ENCODE measurements at places on chromosomes 11 and 22.
A peak's percentile ranks its signal among the peaks of the same experiment; 100 is the strongest.

DNA sequence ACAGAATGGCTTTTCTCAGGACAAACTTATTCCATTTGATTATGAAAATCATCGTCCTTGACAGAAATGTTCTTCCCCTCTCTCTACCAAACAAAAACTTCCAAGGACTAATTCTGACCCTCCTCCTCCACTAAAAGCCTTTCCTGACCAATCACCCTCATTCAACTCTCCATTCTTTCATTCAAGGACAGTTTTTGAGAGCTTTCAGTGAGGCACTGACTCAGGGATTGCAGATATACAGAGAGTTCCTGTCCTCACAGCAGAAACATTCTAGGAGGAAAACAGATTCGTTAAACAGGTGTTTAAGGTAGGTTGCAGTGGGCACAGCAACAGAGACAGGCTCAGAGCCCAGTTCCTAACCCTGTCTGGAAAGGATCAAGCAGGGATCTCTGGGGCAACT, 41.5 kb downstream of the OR4D9 start:
- no peak for DNase-seq

DNA sequence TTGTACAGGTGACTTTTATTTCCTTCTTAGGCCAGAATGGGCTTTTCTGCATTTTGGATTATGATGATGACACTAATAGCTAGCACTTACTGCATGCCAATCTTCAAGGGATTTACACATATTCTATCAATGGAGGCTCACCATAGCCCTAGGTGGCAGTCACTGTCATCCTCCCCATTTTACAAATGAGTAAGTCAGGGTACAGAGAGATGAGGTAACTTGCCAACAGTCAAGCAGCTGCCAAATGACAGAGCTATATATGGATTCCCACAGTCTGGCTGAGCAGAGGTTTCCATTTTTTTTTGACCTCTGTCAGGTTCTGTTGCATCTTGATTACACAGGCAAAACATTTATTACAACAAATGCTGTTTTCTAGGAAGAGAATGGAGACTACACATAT, 23.8 kb upstream of the C11orf96 start:
- no peak for DNase-seq

- DNase-seq: no peak
Measured at GRCh38 chr11:27210531-27210930, 152.5 kb downstream of the CCDC34 start.

GRCh38 chr11:123450623-123451022, 20.6 kb downstream of the GRAMD1B start:
- no peak for DNase-seq

GRCh38 chr11:64101461-64101860, 64.5 kb downstream of the MACROD1 start:
- DNase-seq: no peak

- no peak for DNase-seq
Measured at GRCh38 chr11:73551677-73552076, 46.2 kb downstream of the FAM168A start.

DNA sequence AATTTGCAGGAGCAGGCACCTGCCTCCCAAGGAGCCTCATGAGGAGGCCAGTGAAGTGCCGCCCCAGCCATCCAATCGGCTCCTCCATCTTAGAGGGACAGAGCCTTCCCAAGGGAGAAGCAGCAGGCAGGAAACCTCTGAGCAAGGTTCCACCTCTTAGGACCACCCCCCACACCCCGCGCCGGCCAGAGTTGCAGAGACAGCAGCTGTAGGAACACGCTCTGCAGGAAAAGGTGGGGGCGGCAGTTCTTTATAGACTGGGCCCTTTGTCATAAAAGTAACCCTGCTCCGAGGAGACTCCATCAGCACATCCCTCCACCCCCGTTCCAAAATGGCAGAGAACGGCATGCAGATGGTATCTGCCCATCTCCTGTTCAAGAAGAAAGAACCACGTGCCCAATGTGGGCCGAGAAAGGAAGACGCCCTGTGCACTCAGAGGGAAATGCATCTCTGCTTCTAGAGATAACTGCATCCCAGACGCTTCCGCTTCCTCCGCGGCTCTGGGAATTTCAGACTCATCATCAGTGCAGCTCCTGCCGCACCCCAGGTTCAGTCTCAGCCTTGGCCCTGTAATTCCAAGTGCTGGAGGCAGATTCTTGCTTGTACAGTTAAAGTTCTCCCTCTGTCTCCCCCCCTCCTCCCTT, 98.5 kb downstream of the SPATA19 start:
- DNase-seq: no peak

- DNase-seq: no peak
Measured at GRCh38 chr22:38745676-38746460, 9.9 kb downstream of the SUN2 start.

GRCh38 chr11:67267188-67268080, 1.2 kb downstream of the GRK2 start:
- no peak for DNase-seq

DNA sequence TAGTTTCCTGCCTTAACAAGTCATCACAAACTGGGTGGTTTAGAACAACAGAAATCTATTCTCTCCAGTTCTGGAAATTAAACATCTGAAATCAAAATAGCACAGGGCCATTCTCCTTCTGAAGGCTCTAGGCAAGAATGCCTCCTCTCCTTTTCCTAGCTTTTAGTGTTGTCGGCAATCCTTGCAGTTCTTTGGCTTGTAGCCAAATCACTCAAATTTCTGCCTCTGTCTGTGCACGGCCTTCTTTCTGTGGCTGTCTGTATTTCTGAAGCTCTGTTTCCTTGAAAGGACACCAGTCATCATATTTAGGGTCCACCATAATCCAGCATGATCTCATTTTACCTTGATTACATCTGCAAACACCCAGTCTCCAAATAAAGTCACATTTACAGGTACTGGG, 795.5 kb downstream of the METTL15 start:
- DNase-seq: no peak

GRCh38 chr11:94181943-94182342, 53.3 kb downstream of the PANX1 start:
- no peak for DNase-seq

- DNase-seq: no peak
Measured at GRCh38 chr22:36818010-36818642, 1.3 kb upstream of the PVALB start.

GRCh38 chr11:9691865-9692264, 28.0 kb downstream of the SWAP70 start:
- peak; percentile 66 for DNase-seq

- DNase-seq: no peak
Measured at GRCh38 chr11:18677560-18677959, 21.0 kb upstream of the TMEM86A start.

- DNase-seq: no peak
Measured at GRCh38 chr11:84648471-84648870, 978.7 kb downstream of the DLG2 start.

GRCh38 chr22:37205046-37205445, 7.2 kb downstream of the SSTR3 start:
- DNase-seq: no peak

DNA sequence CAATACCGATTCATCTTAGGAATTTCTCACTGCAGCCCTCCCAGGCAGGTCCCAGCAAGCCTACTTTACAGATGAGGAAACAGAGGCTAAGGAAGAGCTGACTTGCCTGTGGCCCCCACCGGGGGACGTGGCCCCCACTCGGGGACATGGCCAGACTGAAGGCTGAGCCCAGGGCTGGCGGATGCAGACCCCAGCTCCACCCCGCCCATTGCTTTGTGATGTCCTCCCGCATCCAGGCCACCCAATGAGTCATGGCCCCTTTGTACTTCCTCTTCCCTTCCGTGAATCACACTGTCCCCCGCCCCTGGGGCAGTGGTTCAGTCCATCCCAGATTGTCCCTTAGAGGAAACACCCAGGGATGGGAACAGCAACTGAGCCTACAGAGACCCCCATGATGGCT, 116.0 kb upstream of the ANO1 start:
- DNase-seq: peak; percentile 35

- peak; percentile 21 for DNase-seq
Measured at GRCh38 chr11:32118025-32118974, 27.4 kb downstream of the RCN1 start.

DNA sequence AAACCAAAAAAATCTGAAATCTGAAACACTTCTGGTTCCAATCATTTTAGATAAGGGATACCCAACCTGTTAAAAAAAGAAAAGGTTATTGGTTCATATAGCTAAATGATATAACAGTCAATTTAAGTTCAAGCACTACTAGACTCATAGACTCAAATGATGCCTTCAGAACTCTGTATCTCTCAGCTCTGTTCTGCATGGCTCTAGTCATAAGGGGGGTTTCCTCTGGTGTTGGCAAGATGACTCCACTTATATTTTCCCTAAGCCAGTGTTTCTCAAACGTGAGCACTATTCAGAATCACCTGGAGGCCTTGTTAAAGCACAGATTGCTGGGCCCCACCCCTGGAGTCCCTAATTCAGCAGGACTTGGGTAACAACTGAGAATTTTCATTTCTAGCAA, 11.5 kb upstream of the RRAS2 start:
- no peak for DNase-seq

DNA sequence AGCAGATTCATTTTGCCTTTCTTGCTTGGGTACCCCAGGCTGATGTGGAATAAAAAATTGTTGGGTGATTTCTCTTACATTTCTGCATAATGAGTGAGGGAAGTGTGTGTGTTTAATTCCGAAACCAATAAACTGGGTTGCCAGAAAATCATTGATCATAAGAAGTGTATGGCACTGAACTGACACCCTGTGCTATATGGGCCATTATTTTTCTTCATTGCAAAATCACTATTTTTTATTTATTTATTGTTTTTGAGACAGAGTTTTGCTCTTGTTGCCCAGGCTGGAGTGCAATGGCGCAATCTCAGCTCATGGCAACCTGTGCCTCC, 14.6 kb upstream of the HIKESHI start:
- DNase-seq: no peak

DNA sequence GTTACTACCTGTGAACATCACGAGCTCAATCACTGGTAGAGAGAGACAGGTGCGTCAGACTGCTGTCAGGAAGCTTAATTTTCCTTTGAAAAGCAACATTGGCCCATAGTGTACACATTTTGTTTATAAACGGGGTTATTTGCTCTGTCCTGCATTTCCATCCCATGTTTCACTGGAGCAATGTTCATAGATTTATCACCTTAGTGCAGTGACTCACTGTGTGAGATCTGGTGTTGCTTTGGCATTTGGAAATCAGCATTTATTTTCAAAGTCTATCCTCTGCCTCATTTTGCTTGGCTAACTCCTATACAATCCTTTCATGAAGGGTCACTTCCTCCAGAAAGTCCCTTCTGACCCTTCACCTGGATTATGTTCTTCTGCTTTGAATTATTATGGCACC, 529.1 kb downstream of the NELL1 start:
- DNase-seq: no peak

DNA sequence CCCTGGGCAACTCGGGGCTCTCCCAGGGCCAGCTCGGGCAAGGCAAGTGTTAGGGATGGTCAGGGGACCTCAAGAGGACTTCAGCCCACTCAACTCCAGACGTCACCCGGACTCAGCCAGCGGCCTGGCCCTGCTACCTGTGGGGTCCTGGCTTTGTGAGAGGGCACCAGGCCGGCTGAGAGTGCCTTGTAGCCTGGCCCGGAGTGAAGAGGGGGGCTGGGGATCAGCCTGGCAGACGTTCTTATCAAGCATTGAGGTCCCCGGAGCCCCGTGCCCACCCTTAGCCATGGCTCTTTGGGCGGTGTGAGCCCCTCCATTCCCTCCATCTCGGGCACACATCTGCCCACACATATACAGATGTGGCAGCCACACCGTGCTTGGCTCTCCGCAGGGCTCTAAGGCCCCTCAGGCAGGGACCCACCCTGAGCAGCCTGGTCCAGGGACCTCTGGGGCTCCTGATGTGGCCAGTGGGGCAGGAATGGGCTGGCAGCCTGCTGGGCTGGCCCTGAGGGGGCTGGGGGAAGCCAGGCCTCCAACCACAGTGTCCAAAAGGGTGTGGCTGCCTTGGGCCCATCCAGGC, 15.3 kb downstream of the LSP1 start:
- DNase-seq: no peak

- DNase-seq: no peak
Measured at GRCh38 chr11:46116007-46116711, 5.1 kb downstream of the PHF21A start.

DNA sequence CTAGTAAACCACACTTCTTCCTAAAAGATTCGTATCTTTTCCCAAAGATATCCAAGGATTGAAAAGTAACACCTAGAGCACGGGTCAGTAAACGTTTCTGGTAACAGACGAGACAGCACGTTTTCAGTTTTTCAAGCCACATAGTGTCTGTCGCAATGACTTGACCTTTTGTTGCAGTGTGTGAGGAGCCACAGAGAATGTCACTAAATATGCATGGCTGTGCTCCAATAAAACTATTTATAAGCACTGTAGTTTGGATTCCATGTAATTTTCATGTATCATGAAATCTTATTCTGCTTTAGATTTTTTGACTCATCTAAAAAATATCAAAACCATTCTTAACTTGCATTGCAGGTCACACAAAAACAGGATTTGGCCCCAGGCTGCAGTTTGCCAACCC, 18.3 kb upstream of the MICAL3 start:
- no peak for DNase-seq

GRCh38 chr11:115256397-115257197, 247.6 kb downstream of the CADM1 start:
- no peak for DNase-seq

GRCh38 chr22:23068096-23068831, 2.1 kb upstream of the GNAZ start:
- no peak for DNase-seq

GRCh38 chr11:109000531-109000930, 335.7 kb downstream of the DDX10 start:
- DNase-seq: no peak

- no peak for DNase-seq
Measured at GRCh38 chr11:47033439-47033838, 96.9 kb downstream of the CSTPP1 start.

- peak; percentile 58 for DNase-seq
Measured at GRCh38 chr11:103091064-103091800, 728 bp downstream of the DCUN1D5 start.

GRCh38 chr11:50174975-50175374, 142.3 kb downstream of the OR4C45 start:
- DNase-seq: no peak

GRCh38 chr22:38601221-38601764, 31.3 kb upstream of the DMC1 start:
- DNase-seq: no peak

DNA sequence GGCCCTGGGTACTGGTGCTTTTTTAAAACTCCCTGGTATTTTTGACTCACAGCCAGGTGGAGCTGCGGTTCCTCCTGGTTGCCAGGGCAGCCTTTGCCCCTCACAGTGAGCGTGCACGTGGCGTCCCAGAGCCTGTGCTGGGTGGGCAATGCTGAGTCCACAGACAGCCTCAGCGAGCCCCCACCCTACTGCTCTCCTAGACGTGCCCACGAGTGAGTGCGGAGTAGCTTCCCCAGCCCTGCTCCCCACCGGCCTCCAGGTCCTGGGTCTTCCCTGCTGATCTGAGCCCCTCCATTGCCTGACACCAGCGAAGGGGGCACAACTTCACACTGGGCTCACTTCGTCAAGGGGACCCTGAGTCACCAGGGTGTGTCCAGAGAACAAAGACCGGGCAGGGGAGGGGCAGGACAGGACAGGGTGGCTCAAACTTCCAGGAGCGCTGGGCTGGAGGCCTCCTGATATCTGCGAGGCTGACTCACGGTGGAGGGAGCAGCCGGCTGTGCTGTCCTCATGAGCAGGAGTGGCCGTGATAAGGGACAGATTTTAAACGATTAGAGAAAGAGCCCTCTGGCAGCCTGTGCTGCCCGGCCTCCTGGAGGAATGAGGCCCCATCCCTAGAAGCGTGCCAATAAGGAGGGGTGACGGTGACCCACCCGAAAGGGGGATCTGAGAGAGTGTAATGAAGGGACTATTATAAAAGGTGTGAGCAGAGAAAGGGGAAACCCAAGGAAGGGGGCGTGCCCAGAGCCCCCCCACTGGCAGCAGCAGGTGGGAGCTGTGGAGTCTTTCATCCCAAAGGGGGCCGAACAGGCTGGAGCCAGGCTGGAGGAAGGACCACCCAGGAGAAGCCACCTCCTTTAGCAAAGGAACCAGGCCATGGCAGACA, 129.3 kb upstream of the FGF3 start:
- DNase-seq: no peak

Measured in suppressor macrophage treated with lipopolysaccharide for 4 hours (primary cell).